NCI-H1417 (cell line): ENCODE measurements at places on chromosomes 16 and 17.

DNA sequence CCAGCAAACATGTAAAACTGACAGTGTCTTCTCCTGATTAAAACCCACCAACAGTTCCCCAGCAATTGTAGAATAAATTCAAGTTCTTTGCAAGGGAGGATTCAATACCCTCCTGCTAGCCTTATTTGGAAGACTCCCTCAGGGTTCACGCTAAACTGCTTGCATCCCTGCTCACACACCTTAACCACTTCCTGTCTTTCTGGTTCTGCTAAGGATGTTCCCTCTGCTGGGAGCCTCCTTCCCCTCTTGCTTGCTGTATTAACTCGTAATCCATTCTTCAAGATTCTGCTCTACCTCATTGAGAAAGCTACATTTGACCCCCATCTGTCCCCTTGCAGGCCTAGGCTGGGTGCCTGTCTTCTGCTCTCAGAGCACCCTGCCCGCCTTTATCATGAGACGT is 2.3 kb upstream of the SHISA6 start:
- DNase-seq = no peak

- DNase-seq = no peak
These were observed 13.0 kb downstream of the CBX4 start for GRCh38 chr17:79826204-79826680.

GRCh38 chr17:73623247-73623646 is 21.0 kb downstream of the SDK2 start:
- DNase-seq = no peak

- peak; percentile 92 for DNase-seq
These were observed 5.6 kb downstream of the ZNF598 start for GRCh38 chr16:2003827-2004641.

GRCh38 chr17:18224387-18225120 is 881 bp upstream of the LLGL1 start:
- DNase-seq = no peak

- DNase-seq = no peak
These were observed 1.9 kb downstream of the CALB2 start for GRCh38 chr16:71360378-71360777.

- DNase-seq = no peak
These were observed 7.2 kb downstream of the RAB11FIP4 start for GRCh38 chr17:31398381-31399311.

GRCh38 chr17:40564883-40565768 is at the start of gene CCR7:
Gene CCR7, minus strand, starts transcription at chr17:40565472. Its CDS starts 63 bp downstream, at chr17:40565409.
- no peak for DNase-seq

DNA sequence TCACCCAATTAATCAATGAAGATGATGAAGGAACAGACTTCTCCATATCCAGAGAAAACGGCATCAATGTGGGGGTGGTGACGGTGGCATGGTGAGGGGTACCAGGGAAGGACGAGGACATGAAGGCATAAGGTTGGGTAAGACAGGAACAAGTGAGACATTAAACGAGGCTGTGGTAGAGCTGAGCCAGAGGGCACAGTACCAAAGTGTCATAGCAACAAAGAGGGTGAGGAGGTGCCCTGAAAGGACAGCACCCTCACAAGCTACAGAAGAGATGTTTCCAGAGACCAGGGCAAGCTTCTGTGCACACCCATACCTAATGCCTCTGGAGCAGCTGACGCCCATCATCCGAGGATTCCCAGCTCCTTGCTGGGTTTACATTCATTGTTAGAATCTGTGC is 57.5 kb upstream of the TRAP1 start:
- DNase-seq = no peak
